ACHN (cell line): ENCODE measurements at places on chromosomes 16 and 17.

GRCh38 chr16:84763629-84764028 lies 56.2 kb upstream of the CRISPLD2 start:
- no peak for DNase-seq

GRCh38 chr17:72167593-72167992 lies 46.8 kb downstream of the SOX9 start:
- no peak for DNase-seq

DNA sequence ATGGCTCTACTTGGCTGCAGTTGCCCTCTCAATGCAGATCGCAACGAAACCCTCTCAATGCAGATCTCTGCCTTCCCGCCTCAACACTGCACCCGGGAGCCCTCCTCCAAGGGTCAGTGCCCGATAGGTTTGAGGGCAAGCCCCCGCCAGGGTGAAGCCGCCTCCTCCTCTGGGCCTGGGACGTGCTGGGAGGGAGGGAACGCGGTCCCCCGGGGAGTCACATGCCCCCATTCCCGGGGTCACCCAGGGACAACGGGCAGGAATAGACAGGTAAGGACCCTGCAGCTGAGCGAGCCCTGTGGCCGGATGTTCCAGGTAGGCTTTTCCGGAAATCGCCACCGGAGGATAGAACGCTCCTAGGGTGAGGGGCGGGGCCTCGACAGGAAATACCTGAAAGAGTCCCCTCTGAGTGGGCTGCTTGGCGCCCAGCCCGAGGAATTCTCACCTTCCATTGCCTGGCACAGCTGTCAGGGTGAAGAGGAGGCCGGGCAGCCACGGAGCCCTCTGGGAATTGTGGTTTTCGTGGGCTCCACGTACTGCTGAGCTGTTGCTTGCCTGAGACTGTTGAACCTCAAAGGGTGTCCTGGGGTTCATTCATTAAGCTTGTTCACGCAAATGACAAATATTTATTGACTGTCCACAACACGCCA lies 12.8 kb downstream of the ZNF174 start:
- DNase-seq: no peak

- DNase-seq: no peak
Observed at GRCh38 chr17:5128905-5129535, 13.2 kb downstream of the USP6 start.

GRCh38 chr17:40356990-40357881 lies 7.3 kb downstream of the GJD3 start:
- no peak for DNase-seq

GRCh38 chr17:45320931-45321461 lies 4.2 kb upstream of the MAP3K14 start:
- peak; percentile 94 for DNase-seq

GRCh38 chr16:54930869-54931119 lies 129 bp downstream of the IRX5 start:
- no peak for DNase-seq

DNA sequence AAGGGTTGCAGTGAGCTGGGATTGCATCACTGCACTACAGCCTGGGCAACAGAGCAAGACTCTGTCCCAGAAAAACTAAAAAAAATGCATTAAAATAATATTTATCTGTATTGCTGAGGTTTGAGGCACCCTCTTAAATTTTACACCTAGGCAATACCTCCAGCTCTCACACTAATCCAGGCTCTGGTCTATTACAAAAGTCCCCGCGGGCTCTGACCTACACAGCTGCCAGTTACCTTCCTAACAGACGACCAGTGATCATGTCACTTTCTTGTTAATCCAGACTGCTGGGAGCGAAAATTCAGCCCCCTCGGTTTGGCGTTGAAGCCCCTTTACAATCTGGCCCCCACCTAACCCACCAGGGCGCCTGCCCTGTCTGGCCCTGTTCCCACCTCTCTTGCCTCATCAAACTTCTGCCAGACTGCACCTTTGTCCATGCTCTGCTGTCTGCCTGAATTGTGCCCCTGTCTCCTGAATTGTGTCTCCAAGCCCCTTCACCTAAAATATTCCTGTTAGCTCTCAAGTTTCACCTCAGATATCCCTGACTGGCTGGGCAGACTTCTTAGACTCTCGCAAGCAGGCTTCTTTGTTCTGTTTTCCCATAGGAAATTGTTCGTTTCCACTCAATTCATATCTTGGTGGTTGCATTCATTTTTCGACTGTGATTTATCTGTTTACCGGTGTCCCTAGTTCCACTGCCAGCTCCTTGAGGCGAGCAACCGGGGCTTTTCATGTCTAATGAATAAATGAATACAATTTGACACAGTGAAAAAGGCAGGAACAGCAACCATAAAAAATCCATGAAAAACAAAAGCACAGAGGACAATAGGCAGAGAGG lies 65.9 kb downstream of the PITPNC1 start:
- no peak for DNase-seq

DNA sequence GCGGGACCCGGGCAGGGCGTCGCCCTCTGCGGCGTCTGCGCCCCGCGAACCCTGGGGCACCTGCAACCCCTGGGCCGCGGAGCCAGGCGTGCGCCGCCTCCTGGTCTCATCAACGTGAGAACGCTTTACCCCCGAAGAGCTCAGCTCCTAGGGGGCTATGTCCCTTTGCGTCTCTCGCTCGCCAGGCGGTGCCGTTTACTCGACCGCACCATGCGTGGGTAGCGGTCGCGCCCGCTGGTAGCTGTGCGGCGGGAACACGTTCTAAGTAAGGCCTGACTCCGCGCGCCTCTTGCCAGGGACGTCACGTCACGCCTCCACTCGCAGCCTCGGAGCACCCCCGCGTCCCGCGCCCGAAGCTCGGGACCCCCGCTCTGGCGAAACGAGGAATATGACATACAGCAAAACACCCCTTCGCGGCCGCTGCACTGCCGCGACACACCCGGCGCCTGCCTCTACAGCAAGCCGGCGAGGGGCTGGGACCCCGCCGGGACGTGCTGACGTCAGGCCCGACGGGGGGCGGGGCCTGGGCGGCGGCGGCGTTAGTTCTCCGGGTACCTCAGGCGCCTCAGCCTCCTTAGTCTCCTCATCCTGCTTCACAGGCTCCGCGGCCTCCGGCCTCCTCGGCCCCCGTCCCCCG lies at the start of gene RAB11FIP3:
RAB11FIP3 (plus strand) TSS at position 568 of the 637 bp plus-strand sequence. CDS start 358 bp downstream, outside the sequence.
- DNase-seq: peak; percentile 80

GRCh38 chr17:29190592-29191207 lies 10.5 kb upstream of the MYO18A start:
- DNase-seq: no peak

DNA sequence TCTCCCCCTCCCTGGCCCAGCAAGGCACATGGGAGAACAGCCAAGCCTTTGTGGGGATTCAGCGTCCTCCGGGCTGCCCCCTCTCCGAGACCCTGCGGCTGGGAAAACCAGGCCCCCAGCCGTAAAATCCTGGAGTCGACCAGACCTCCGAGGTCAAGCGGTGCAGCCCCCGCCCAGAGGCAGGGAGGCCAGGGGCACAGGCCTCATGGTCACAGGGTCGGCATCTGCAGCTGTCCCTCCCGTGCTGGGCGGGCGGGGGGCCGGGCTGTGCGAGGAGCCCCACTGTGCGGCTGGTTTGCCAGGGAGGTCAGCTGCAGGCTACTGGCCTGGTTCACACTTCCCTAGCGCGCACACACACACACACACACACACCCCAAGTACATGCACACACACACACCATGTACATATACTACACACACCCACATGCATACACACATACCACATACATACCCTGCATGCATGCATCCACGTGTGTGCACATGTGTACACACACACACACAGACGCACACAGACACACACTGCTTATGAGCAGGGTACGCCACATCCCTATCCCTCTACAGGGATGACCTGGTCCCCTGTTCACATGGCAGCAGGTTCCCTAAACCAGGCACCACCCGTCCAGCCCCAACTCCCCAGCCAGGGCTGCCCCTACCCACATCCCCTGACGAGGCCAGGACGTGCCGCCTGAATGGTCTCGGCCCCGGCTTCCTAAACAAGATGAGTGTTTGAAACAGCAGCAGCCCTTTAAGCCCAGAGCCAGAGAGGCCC lies 108.9 kb upstream of the CIBAR2 start:
- DNase-seq: no peak
